ENCODE measurements at places on chromosomes 3 and 15. TPM values are rescaled to one million over a fixed set of nuclear protein-coding genes. Genes with fewer than 3 reads are reported as not detected.
A peak's percentile ranks its signal among the peaks of the same experiment; 100 is the strongest.

Gene SLITRK3
- total RNA-seq, result not detected

Gene FBXW12
- not detected for total RNA-seq

Gene CFAP161
- total RNA-seq, result 0.49 TPM

Gene C3orf52
- total RNA-seq, result 0.59 TPM

Gene COL6A5
- not detected for total RNA-seq

Gene GOLGA8G
- not detected for total RNA-seq

Gene ACAD11
- total RNA-seq, result 27.5 TPM

Gene ERC2
- not detected for total RNA-seq

Gene EOMES
- total RNA-seq, result 0.91 TPM

Gene CCR2
- 9.5 TPM for total RNA-seq

Gene SAMMSON
- not detected for total RNA-seq

Gene PRR20G
- not detected for total RNA-seq

Gene FANCD2OS
- total RNA-seq, result not detected

Gene DPPA2
- not detected for total RNA-seq

DNA sequence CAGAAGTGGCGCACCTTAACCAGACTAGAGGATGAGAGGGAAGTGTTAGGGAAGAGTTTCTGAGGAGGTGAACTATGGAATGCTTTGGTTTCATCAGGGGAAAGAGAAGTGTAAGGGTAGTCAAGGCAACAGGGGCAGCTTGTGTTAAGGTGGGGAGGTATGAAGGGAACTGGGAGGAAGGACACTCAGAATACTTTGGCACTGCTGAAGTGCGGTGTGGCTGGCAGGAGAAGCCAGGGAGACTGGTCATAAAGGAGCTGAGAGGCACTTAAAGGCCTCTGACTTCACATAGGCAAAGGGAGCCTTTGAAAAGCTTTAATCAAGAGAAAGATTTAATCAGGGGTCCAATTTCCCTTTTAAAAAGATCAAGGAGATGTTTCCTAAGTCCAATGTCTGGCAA, 129.0 kb downstream of the ERC2 start:
- DNase-seq, result no peak

- DNase-seq, result no peak
These were observed 1135.1 kb downstream of the TUSC7 start for GRCh38 chr3:117844676-117845075.

DNA sequence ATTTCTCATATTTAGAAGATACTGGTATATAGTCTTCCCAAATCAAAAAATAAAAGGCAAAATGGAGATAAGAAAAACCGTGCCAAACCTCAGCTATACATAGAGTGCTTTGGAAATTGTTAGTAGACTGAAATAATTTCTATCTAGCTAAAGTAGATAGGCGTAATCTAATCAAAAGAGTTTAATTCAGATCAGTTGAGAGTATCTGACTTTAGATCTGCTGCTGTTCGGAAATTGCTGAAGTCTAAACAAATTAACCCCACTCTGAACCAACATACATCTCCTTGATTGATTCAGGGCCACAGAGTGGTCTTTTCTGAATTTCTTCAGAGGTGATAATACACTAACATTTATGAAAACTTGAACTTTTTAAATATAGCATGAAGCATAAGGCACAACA, 40.1 kb downstream of the MAP3K13 start:
- DNase-seq, result no peak

- DNase-seq, result no peak
These were observed 27.8 kb upstream of the AZI2 start for GRCh38 chr3:28376424-28376823.

GRCh38 chr3:65582012-65582717, 456.6 kb downstream of the MAGI1 start:
- no peak for DNase-seq

GRCh38 chr3:53729618-53730017, 116.6 kb downstream of the CHDH start:
- peak; percentile 12 for DNase-seq

DNA sequence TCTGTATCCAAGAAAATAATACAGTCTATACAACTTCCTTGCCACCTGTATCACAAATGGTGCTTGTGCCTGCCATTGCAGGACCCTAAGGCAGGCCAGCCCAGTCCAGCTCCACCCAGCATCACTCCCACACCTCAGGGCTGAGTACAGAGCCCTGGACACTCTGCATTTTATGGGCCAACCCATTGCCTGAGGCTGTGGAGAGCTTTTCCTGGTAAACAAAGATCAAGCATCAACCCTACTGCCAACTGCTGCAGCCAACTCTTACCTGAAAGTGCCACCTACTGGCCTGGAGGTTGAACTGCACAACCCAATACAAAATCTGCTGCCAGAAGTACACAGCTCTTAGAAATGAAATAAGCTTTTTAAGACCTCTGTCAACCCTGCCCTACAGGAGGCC, 1082.2 kb downstream of the NAALADL2 start:
- no peak for DNase-seq

GRCh38 chr3:132255041-132255745, 62.0 kb upstream of the ACP3 start:
- no peak for DNase-seq

DNA sequence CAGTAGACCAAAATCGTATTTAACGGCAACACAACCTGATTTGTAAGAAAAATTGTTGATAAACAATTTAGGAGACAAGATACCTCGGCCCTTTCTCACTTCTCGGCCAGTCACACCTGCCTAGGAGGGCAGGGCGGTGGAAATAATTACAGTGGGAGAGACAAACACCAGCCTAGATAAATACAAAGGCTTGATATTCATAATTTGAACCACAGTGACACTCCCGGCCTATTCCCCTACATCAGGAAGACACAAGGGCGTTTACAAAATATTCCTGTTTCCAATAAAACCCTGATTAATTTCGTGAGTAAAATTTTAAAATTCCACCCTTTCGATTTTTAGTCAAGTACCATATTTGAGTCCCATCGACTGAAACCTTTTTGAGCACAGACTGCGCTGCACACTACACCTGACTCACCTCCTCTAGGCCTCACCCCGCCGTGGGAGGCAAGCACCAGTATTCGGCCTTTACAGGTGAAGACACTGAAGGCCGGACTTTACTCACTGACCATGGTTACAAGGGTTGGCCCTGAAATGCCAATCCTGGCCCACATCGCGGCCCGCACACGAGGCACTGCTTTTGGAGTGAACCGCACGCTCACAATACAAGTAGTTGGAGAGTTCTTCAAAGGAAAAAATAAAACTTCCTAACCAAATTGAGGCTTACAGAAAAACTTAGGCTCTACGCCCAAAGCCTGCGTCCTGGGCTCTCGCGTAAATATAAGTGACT, 794 bp downstream of the ARPP19 start:
- DNase-seq, result peak; percentile 9

DNA sequence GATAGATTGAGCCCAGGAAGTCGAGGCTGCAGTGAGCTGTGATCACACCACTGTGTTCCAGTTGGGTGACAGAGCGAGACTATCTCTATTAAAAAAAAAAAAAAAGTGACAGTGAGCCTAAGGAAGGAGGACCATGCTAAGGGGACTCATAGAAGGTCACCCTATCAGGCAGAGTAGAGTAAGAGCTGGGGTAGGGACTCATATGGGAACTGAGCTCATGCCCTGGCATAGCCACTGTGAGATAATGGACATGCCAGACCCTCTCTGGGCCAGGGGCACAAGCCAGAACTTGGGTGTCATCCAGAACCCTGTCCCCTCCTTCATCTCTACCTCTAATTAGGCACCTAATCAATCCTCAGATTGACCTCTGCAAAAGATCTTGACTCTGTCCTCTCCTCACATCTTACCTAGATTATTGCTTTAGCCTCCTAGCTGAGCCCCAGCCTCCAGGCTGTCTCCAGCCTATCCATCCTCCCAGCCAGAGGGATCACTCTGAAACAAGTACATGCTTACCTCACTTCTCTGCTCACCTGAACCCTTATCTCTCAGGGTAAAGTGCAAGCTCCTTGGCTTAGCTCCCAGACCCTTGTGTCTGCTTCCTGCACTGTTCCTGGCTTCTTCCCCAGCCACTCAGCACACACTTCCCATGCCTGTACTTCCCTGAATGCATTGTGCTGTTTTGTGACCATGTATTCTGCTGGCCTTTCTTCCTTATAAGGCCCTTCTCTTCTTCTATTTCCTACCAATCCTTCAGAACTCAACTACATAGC, 76.4 kb downstream of the DAPK2 start:
- no peak for DNase-seq

GRCh38 chr3:150365132-150365604, 42.9 kb upstream of the TSC22D2 start:
- DNase-seq, result no peak

- DNase-seq, result peak; percentile 48
These were observed 37.7 kb downstream of the CCR4 start for GRCh38 chr3:32989171-32989570.

GRCh38 chr15:20295238-20295811, 246.3 kb downstream of the GOLGA6L6 start:
- no peak for DNase-seq

- no peak for DNase-seq
These were observed 2.4 kb upstream of the ADGRG7 start for GRCh38 chr3:100606894-100607512.

- no peak for DNase-seq
These were observed 54.3 kb upstream of the ROBO1 start for GRCh38 chr3:79822076-79822475.

GRCh38 chr15:38216763-38217162, 35.9 kb upstream of the SPRED1 start:
- DNase-seq, result no peak

GRCh38 chr3:16807391-16807790, 77.4 kb upstream of the PLCL2 start:
- no peak for DNase-seq

DNA sequence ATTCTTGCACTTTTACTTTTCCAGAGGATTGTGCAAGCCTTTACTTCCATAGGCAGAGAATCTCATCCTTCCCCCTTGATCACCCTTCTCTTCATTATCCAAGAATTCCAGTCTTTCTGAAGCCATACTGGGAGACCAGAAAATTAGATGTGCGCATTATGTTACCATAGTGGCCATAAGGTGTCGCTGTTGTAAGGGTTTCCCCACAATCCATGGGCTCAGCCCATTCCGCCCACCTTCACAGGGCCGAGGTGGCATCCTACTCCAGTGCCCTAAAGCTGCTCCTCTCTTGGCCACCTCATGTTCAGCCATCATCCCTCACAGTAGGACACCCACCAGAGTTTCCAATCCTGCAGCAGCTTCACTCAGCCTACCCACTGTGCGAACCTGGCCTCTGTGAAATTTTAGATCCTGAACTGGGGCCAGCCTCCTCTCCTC, 35.0 kb downstream of the CTSH start:
- DNase-seq, result peak; percentile 33

DNA sequence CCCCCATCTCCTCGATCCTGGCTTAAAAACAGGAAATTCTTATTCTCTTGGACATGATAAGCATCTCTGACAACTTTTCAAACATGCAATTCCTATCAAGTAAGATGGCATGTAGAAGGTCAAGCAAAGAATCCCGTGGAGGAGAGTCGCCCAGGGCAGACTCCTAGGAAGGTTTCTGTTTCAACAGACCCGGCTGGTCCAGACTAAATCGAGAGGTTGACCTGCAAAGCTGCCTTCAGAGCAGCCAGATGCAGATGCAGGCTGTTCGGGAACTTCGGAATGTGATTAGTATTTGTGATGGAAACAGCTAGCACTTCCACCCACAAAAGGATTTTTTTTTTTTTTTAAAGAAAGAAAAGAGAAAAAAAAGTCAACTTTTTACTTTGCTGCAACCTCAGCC, 216.8 kb downstream of the NR1D2 start:
- DNase-seq, result no peak

DNA sequence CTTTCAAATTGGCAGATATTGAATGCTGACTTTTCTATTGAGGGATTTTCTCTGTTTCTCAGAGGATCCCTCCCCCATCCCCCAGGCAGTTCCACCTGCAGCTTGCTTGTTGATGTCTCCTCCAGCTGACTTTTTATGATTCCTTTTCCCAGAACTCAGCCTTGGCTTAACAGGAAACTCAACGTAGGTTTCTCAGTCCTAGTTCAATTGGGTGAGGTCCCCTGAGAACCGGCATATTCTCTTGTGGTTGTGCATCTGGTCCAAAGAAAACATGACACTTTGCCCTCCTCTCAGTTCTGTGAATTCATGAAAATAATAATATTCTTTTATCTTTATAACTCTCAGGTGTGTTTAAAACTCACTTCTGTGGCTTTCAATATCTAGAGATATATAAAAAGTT, 1222.1 kb downstream of the OTOL1 start:
- DNase-seq, result no peak
